Femur (tissue), 1 donor: ENCODE measurements at places on chromosomes 3 and 15.
A peak's percentile ranks its signal among the peaks of the same experiment; 100 is the strongest.

DNA sequence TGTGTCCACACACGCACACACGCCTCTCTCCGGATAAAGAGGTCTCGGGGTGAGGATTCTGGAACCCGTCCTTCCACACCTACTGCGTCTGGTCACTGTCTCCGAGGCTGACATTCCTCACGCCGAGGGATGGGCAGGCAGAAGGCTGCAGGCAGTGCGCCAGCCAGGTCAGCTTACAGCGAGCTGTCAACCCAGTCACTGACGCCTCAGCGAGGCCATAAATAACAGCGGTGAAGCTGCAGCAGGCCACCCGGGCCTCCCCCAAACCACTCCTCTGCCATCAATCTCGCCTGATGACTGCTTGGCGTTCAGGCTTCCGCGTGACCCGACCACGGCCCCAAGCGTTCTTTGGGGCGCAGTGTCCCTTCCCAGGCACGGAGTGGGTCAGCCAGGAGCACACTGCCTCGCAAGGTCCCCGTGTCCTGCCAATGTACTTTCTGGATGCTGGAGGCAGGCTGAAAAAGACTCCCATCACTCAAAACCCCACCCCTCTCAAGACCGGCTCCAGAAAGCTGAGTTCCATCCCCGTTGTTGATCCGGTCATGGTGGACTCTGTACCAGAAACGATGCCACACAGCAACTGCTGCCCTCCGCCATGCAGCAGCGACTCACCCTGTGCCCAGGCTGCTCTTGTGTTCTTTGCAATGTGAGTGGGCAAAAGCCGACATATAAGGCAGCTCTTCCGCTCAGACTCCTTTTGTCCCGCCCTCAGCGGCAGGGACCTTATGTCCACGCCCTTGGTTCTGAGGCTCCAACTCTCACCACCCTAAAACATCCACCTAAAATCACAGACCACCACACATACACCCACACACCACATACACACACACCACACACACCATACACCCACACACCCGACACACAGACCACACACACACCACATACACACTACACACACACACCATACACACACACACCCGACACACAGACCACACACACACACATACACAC, 27.1 kb downstream of the CPN2 start:
- DNase-seq, result peak; percentile 84

- no peak for DNase-seq
Observed at GRCh38 chr3:100766069-100766468, 56.8 kb downstream of the TFG start.

GRCh38 chr3:10648181-10648580, 142.8 kb upstream of the ATP2B2 start:
- DNase-seq, result no peak

- DNase-seq, result no peak
Observed at GRCh38 chr15:30033763-30034162, 49.0 kb upstream of the GOLGA8J start.

DNA sequence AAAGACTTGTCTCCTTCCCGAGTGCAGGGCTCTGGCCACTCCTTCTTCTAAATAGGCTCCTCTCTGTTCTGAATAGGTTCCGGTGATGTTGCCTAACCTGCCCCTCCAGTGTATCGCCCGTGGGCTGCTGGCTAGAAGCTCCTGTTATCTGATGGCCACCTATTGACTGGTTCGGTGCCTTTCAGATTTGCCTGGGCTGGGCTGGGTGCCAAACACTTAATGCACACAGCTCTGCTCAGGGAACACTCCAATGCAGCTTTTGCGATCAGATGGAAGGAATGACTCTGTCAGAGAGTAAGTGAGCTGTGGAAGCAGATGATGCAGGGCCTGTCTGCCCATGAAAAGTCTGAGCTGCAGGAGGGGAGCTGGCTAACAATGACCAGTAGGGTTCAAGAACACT, 112.9 kb downstream of the CORO2B start:
- DNase-seq, result no peak

DNA sequence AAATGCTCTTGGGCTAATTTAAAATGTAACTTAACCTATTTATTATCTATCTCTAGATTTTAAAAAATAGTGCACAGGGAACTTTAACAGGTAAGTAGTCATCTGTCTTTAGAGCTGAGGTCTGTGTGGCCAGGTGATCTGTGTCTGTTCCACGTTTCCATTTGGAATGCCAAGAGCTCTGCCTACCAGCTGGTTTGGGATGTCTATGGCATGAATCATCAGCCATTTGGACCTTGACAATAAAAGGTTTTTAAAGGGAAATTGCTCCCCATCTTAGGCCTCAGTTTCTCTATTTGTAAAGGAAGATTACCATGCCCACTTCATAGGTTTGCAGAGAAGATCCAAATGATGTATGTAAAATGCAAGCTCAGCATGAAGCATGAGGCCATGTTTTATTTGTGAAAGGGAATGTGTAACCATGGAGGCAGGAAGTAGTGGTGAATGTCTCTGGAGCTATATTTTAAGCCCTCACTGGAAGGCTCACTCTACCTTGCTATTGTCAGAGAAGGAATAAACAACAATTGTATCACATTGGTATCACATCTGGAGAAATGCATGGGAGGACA, 548.1 kb upstream of the LMCD1 start:
- no peak for DNase-seq

GRCh38 chr3:177471733-177472480, 274.6 kb upstream of the TBL1XR1 start:
- DNase-seq, result no peak

DNA sequence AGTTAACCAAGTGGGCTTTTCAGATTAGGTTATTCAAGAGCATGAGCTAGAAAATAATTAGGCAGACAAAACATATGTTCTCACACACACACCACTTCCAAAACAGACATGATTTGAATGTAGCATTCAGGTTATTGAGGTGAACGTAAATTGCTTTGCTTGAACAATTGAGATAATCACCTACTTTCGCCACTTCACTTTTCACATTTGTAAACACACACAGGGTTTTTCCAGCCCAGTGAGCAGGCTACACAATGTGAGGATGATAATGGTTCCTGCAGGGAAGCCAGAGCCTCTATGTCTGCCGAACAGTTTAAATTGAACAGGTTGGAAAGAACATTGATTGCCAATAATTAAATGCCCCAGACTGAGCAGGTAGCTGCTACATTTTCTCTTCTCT, 560.8 kb downstream of the OCA2 start:
- no peak for DNase-seq

DNA sequence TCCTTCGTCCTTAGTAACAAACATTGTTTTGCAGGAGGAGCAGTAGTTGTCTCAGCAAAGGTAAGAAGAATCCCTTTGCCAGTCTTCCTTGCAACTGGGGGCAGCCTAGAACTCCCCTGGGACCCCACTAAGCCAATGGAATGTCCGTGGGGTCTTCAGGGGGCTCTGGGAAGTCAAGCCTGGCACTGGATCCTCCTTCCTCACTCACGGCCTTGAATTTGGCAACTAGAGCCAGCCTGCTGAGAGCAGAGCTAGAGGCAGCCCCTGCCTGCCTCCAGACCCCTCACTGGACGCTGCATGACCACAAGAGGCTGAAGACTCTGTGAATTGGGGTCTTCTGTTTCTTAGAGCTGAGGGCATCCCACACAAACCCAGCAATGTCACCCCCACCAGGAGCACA, 18.6 kb upstream of the PRR23E start:
- DNase-seq, result no peak

DNA sequence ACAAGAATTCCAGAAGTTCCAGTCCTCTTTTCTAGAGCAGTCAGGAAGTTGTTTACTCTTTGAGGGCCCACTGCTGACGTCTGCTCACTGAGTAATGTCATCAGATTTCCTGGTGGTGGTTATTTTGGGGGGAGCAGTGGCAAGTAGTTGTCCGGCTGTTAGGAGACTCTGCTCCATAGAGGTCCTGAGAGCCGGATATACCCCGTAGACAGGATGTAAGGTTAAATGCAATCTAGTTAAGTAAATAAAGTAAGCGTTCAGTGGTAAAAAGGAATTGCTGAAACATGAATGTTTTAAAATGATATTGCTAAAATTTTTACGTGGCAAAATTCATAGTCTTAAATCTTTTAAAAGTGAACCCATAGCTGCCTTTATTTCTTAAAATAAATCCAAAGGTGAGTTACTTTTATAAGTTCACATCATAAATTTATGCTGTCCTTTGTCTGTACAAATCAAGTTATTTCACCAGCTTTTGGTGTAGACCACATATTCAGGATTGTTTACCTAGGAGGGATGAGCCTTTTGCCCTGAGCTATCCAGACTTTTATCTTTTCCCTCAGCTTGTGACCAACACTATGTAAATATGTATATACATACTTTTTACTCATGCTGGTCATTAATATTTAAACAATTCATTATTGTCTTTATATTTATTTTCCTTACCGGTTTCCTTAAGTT, 65.8 kb downstream of the PDE8A start:
- DNase-seq, result peak; percentile 59

DNA sequence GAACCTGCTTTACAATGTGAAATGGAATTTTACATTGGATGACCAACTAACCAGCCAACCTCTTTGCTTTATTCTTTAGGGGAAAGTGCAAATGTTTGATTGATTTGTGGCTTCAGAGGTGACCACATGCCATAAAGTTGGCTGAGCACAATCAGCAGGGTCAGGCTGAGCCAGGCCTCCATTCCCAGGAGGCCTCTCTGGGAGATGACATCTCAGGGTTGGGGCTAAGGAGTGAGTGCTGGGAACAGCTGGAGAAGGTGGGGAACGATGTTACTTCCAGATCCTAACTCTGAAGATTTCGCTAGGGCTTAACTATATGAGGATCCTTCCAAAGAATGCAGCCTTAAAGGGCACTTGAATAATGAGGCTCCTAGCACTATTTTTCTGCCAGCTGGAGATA, 131.7 kb downstream of the ATP10A start:
- DNase-seq, result no peak

- DNase-seq, result peak; percentile 68
Observed at GRCh38 chr15:28977377-28978010, 91.7 kb downstream of the APBA2 start.

DNA sequence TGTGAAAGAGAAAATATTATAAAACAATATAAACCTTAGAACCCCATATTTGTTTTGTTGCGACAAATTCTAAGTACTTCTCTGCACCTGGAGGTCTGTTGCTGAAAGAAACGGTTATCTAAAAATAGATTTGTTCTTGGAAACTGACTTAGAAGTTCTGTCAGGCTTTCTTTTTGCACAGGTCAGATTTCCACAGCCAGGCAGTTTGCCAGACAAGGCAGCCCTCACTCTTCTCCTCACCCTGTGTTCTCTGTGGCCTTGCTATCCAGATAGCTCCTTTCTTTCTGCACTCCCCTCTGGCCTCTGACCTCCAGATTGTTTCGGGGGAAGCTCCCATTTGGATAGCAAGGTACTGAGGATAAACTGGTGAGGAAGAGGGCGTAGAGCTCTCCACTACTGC, 413.3 kb upstream of the ONECUT1 start:
- no peak for DNase-seq

- no peak for DNase-seq
Observed at GRCh38 chr15:76340803-76341365, 4.3 kb downstream of the ISL2 start.

GRCh38 chr3:100708644-100708988, 678 bp upstream of the TFG start:
- DNase-seq, result no peak

DNA sequence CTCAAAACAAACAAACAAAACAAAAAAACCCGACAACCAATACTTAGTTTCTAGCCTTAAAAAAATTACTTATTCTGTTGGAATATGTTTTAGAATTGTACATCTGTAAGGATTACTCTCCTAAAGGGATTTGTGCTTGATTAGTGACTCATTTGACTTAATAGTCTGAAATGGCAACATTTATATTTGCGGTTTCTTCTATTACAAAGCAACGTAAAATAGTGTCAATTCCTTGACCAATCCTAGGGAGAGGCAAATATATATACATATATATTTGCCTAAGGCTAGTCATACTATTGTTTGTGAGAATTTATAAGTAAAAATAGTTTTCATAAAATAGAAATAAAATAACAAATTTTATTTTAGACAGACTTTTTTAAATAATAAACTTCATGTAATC, 39.7 kb downstream of the C3orf62 start:
- no peak for DNase-seq

DNA sequence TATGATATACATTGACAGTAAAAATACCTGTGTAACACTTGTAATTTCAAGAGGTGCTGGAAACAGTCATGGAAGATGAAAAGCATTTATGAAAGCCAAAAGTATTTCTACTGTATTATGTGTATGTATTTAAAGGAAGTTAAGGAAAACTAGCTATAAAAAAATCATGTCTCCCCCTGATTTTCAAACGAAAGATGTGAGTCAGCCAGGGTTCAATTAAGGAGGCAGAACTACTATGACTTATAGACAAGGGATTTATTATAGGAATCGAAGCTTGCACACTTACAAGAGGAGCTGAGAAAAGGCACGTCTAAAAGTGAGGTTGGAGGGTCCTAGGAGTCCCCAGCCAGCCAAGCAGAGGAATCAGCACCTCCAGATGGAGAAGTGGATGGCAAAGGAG, 119.4 kb downstream of the SUCLG2 start:
- DNase-seq, result no peak

GRCh38 chr15:68528626-68529290, 50.0 kb upstream of the CORO2B start:
- no peak for DNase-seq

GRCh38 chr3:101138817-101139216, 145.6 kb upstream of the ABI3BP start:
- no peak for DNase-seq

DNA sequence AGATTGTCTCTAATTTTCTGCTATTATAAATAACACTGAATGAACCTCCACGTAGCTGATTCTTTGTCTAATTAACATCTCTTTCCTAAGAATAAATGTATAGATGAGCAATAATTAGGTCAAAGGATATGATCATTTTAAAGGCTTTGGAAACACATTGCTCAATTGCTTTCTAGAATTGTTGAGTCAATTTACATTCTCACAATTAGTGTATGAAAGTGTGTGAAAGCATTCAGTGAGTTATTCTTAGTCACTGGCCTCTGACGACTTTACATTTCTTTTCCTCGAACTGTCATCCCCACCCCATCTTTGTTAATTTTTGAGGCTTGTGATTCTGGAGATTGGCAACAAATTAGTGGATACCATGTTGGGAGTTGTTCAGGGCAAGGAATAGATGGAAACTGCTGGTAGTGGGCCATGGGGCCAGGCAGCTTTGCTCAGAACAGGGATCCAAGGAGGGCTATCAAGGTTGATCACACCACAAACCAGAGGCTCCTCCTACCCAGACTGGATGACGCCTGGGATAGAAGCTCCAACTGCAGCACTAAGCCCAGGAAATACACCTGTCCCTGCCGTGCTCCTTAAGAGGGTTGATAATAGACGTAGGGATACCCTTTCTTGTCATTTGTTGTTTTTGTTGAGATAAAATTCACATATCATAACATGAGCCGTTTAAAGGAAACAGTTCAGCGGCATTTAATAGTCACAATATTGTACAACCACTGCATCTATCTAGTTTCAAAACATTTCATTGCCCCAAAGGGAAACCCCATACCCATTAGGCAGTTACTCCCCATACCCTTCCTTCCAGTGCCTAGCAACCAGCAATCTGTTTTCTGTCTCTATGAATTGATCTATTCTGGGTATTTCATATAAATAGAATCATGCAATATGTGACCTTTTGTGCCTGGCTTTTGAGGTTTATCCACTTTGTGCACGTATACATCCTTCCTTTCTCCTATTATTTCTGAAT, 27.9 kb downstream of the EIF1B start:
- no peak for DNase-seq
